ENCODE measurements at places on chromosomes 11 and 22.

GRCh38 chr11:9941991-9942390 is 278.1 kb downstream of the SWAP70 start:
- no peak for DNase-seq

GRCh38 chr11:76284161-76284560 is 77.9 kb upstream of the WNT11 start:
- no peak for DNase-seq

DNA sequence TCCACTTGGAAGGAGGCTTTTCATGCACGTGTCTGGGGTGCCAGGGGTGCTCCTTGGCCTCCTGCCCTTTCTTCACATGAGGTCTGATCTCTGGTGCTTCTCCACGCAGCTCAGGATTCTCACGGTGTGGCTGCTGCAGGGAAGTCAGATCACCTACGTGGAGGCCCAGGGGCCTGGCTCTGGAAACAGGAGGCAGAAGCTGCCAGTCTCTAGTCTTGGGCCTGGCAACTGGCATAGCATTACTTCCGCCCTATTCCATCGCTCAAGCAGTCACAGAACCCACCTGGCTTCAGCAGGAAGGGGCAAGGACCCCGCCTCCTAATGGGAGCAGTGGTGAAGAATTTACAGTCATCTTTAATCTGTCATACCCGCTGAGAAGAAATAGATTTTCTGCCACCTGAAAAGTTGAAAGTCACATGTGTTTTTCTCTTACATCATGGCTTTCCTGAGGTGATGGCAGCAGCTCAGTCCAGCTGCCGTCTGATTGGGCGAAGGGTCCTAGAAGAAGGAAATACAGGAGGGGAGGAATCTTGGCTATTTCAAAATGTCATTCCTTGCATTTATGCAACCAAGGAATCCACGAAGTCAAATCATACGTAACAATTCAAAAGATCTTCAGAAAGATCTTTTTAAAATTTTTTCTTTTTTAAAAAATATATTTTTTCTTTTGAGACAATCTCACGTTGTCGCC is 50.1 kb upstream of the DKK3 start:
- no peak for DNase-seq

GRCh38 chr11:121563900-121564822 is 111.4 kb upstream of the SORL1-AS1 start:
- no peak for DNase-seq

GRCh38 chr11:71336176-71336995 is 84.0 kb upstream of the SHANK2 start:
- no peak for DNase-seq

GRCh38 chr22:24683691-24684090 is 80.7 kb downstream of the GGT1 start:
- DNase-seq: no peak

GRCh38 chr22:27802346-27803073 is 954 bp upstream of the MN1 start:
- DNase-seq: no peak

DNA sequence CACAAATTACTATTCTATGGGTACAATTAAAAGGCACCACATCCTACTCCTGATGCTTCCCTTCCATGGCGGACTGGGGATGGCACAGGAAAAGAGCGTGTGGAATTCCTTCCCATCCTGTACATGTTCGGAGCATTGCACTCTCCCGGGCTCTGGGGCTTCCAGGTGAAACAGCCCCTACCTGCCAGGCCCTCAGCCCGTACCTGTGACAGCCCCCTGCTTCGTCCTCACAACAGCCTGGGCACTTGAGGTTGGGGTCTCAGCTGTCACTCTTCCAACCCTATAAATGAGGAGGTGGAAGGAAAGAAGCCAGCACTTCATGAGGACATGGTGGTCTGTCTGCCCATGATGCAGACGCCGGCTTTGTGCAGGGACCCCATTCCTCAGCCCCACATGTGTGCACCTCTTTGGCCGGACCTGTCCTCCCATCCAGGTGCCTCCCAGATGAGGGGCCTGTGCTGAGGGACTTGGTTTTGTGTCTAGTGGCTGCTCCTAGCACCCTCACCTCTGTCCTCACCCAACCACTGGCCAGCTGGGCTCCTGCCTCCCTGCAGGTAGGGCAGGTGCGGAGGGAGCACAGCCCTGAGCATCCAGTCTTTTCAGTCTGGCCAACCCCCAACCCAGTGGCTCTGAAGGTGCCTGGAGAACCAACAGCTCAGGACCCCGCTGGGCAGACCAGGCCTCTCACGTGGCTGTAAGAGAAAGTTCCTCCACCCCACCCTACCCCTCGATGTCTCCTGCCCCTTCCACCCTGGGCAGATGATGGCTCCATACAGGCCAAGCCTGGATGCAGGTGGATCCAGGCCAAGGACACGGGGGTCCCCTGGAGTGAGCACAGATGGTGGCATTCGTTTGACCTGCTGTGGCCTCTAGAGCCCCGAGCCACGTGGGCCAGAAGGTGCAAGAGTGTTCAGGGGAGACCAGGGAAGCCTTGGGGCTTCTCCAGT is 23.4 kb upstream of the WNT7B start:
- DNase-seq: no peak

GRCh38 chr22:32775957-32776356 is 25.5 kb upstream of the TIMP3 start:
- DNase-seq: no peak

DNA sequence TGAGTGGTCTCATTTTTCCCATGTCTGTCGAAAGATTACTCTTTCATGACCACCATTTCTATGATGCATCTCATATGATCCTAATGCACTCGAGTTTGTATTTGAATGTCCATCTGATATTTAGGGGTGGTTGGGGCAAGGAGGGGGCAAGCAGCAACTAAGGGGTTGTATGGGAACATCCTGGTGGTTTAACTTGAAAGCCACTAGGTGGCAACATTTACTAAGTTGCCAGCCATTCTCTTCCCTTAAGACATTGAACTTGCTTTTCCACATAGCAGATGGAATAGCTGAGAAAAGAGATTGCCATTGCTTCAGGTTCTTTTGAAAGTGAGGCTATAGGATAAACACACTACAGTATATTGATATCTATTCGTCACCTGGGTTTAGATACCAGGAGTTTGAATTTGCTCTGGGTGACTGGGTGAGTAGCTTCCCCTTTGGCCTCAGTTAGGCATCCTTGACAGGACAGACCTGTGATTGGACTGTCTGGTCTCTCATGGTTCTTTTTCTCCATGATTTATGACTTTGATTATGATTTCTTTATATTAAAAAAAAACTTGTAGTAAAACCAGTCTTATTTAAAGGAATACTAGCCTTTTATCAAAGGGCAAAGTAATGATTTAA is 32.4 kb downstream of the NF2 start:
- no peak for DNase-seq

DNA sequence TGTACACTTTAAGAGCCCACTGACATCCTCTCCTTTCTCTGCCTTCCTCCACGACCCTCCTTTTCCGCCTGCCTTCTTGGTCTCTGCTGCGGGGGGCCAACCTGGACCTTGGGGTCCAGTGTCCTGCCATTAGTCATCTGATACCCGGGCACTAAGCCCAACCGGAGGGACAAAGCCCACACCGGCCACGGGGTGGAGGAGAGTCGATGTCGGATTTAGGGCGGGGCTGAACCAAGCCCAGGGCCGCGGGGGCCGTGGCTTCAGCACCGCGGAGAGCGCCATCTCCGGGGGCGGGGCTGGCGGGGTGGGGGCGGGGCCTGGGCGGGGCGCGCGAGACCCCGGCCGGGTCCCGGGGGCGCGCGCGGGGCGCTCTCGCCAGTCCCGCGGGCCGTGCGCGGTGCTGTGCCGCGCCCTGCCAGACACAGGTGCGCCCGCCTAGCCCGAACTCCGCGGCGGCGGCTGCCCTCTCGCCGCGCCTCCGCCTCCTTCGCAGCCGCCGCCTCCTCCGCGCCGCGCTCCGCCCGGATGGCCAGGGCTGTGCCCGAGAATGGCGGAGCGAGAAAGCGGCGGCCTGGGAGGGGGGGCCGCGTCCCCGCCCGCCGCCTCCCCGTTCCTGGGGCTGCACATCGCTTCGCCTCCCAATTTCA is at the start of gene MAPK8IP1:
TSS of gene MAPK8IP1 (plus strand) at position 378 of the 647 bp plus-strand sequence. CDS start at position 548, 170 bp downstream.
- no peak for DNase-seq

GRCh38 chr11:94457118-94458029 is 36.3 kb downstream of the MRE11 start:
- no peak for DNase-seq

DNA sequence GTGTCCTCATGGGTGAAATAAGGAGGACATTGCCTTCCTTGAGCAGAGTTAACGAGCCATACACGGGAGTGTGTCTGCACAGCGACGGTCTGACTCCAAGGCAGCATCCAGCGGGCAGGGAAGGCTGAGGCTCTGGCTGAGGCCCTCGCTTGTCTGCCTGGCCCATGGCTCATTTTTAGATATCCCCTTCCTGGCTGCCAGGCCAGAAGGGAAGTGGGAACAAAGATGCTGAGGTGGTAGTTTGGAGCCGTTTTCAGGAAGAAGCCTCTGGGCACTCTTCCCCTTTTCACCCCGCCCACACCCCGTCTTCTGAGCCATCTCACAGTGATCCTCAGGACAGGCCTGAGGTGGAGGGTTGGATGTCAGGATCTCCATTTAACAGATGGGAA is 3.0 kb upstream of the SLCO2B1 start:
- DNase-seq: no peak

- no peak for DNase-seq
Measured at GRCh38 chr11:32555895-32556294, 27.7 kb upstream of the EIF3M start.

GRCh38 chr22:19596680-19597398 is 72.6 kb upstream of the CLDN5 start:
- DNase-seq: no peak

DNA sequence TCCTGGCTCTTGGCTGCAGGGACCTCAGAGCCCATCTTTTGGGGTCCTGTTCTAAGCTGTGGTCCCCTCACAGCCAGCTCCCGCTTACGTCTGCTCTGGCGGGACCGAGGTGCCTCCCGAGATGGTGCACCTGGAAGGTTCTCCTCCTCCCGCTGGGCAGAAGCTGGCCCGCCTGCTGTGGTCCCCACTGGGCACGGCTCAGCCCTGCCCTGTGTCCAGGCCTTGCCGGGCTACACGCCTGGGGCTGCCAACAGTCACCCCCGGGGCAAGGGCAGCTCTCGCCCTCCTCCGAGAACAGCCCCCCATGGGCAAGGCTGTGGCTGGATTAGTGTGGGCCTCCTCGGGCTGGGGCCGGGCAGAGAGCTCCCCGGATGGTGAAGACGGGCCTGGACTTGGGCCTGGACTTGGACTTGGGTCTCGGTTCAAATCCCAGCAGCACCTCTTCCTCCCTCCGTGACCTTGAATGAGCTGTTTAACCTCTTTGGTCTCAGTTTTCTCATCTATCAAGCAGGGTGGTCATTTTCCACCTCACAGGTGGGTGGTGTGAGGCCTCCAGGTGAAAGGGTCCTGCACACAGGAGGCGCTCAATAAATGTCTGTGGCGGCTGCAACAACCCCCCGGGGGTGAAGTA is 998 bp downstream of the BAIAP2L2 start:
- DNase-seq: no peak

DNA sequence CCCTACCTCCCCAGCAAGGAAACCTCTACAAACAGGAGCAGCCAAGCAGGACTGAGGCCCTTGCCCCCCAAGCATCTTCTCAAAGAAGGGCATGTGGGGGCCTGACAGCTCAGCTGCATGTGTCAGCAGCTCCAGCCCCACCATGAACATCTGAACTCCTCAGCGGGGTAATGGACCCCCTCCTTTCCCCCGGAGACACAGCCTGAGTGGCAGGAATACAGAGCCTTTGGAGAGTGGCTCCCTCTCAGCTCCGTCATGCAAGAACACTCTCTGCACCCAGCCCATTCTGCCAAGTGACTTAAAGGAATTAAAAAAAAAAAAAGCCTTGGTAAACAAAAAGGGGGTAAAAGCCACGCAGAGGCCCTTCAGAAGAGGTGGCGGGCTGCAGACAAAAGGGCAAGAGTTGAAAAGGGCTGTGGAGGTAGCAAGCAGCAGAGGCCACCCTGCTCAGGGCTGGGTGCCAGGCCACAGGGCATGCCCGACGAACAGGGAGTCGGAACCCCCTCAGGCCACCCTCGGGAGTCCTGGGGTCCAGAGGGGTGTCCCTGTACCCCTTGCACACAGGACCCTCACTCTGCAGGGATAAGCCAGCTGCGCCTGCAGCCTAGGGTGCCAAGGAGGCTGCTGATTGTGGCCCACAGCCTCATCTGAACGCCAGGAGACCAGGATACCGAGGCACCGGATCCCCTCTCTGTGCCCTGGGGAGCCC is 62.5 kb downstream of the MACROD1 start:
- DNase-seq: no peak

DNA sequence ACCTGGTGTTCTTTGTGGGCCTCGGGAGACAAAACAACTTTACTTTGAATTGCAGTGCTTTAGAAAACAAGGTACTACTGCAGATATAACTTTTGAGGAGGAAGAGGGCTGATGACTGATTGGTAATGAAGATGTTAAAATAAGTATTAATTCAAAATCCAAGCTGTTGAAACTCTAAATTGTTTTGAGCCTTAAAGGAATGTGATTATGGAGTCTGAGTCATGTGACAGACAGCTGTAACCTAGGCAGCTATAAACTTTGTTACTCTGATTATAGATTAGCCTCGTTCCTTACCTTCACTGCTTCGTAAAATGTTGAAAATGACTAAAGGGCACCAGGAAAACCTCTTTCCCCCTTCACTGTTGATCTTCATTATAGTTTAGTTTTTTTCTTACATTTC is 43.4 kb downstream of the MS4A2 start:
- DNase-seq: no peak

GRCh38 chr11:59865031-59865430 is 1.3 kb downstream of the TCN1 start:
- no peak for DNase-seq

GRCh38 chr22:36339171-36340065 is 48.3 kb downstream of the MYH9 start:
- no peak for DNase-seq

GRCh38 chr11:75077316-75077715 is 19.4 kb downstream of the OR2AT4 start:
- no peak for DNase-seq

DNA sequence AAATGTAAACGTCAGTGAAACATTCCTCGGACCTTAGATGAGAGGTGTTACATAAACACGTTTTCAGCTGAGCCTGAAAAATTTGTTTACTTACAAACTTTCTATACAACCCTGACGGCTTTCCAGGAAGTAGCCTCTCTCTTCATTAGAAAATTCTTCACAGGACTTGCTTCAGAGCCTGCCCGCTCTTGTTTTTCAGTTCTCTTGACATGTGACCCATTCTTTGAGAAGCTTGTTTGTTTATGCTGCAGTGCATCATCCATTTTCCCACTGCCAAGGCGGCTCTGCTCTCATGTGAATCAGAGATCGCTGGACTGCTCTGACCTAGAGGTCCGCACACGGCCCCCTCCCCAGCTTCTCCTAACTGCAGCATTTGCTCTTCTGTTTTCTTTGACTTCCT is 47.9 kb upstream of the ARHGAP42 start:
- DNase-seq: peak; percentile 74

- no peak for DNase-seq
Measured at GRCh38 chr11:2671748-2672147, 28.0 kb downstream of the KCNQ1OT1 start.

- DNase-seq: no peak
Measured at GRCh38 chr11:110654456-110654855, 57.8 kb downstream of the ARHGAP20 start.

- DNase-seq: no peak
Measured at GRCh38 chr22:41302021-41302767, 869 bp downstream of the ZC3H7B start.

Measured in smooth muscle cell of the brain vasculature (primary cell).